ENCODE measurements at places on chromosomes 11 and 22. TPM values are rescaled to one million over a fixed set of nuclear protein-coding genes. Genes with fewer than 3 reads are reported as not detected.

DNA sequence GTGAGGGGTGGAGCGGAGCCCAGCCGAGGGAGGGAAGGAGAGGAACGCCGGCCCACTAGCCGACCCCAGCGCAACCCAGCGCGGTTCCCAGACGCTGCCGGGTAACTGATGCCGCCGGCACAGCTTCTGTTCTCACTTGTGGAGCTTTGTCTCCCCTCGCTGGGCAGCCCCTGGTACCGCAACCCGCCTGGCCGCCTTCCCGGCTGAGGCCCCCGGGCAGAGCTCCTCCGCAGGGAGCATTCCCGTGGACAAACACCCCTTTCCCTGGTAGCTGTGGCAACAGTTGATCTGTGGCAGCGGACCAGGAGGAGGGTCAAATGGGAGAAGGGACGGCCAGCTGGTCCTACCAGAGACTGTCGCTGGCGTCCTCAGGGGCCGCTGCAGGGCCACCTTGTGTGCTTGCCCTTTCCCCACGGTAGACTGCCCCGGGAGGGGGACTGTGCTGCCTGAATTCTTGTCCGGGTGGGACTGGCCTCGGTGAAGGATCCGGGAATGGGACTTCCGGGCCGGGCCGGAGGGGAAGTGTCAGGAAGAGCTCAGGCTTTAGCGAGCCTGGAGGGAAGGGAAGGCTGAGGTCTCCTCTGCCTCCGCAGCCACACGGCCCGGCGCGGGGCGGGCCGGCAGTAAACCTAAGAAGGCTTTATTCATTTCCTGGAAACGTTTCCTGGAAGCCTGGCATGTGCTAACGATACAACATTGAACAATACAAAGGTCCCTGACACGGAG is 468.0 kb downstream of the OPCML start:
- DNase-seq, result peak; percentile 21

GRCh38 chr11:8744423-8744822 is 61.8 kb downstream of the RPL27A start:
- no peak for DNase-seq

DNA sequence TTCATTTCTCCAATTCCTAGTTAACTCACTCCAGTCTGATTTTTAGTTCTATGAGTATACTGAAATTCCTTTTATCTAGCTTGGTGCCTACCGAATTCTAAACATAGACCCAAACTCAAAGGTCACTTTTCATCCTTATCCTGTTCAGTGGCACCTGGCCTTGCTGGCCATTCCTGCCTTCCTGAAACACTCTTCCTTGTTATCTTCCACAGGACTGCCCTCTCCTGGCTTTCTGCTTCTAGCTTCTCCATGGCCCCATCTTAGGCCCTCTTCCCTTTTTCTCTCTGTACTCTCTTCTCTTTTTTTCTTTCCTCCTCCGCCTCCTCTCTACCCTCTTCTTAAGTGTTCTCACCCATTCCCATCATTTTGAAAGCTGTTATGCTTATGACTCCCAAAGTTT is 87.3 kb downstream of the WNT11 start:
- DNase-seq, result no peak

DNA sequence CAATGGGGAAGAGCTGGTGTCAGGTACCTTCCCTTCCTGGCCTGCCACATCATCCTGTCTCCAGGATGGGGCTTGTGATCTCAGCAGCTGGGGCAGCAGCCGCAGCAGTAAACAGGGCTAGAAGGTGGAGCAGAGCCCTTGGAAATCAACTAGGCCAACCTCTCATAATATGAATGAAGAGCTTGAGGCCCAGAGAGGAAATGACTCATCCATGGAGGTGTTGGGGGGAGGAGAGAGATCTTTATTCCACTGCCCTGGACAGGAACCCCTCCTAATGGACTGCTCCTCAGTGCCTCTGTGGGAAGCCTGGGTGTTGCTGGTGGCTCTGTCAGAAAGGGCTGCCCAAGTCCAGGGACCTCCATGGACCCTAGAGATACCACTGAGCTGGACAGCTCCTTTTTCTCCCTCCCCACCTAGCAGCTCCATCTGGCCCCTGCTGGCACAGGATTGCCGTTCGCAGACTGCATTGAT is 111.8 kb downstream of the OSBP2 start:
- DNase-seq, result no peak

DNA sequence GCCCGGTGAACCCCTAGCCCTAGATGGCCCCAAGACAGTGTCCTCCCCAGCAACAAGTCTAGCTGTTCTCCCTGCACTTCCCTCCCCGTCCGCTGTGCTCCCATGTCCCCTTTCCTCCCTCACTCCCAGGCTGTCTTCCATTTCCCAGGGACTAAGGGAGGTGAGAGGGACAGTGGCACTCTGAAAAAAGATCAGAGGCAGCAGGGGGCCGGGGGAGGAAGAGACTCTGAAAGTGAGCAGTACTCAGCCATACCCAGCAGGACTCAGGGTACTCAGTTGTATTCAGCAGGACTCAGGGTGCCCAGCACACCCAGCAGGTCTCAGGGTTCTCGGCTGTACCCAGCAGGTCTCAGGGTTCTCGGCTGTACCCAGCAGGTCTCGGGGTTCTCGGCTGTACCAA is 48.4 kb upstream of the THY1 start:
- DNase-seq, result no peak

DNA sequence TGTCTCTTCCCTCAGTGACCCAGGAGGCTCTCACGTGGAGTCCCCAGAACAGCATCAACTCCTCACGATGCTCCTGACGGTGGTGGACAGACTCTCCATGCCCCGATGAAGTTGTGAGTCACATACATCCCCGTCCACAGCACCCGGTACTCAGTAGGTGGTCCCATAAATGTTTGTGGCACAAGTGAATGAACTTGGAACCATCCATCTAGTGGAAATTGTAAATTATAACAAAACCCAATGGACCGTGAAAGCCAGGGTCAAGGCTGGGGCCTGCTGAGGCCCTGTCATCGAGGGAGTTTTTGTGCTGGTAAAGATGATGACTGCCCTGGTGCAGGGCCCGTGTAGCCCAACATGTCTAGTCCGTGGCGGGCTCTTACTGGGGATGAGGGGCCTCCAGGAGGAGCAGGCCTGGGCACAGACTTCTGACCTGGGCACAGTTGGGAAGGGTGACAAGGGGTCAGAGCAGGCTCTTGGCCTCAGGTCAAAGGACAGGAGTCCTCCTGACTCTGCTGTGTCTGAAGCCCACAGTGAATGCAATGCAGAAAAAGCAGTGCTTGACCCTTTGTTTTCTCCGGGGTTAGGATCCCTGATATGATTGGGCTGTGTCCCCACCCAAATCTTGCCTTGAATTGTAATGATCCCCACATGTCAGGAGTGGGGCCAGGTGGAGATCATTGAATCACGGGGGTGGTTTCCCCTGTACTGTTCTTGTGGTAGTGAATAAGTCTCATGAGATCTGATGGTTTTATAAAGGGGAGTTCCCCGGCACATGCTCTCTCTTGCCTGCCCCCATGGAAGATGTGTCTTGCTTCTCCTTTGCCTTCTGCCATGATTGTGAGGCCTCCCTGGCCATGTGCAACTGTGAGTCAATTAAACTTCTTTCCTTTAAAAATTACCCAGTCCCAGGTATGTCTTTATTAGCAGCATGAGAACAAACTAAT is 20.0 kb upstream of the SMIM38 start:
- DNase-seq, result no peak

GRCh38 chr11:44559207-44559939 is 6.1 kb upstream of the CD82 start:
- no peak for DNase-seq

GRCh38 chr11:10350334-10350733 is 45.5 kb downstream of the ADM start:
- no peak for DNase-seq

GRCh38 chr11:78371221-78371891 is 46.3 kb downstream of the GAB2 start:
- DNase-seq, result no peak

DNA sequence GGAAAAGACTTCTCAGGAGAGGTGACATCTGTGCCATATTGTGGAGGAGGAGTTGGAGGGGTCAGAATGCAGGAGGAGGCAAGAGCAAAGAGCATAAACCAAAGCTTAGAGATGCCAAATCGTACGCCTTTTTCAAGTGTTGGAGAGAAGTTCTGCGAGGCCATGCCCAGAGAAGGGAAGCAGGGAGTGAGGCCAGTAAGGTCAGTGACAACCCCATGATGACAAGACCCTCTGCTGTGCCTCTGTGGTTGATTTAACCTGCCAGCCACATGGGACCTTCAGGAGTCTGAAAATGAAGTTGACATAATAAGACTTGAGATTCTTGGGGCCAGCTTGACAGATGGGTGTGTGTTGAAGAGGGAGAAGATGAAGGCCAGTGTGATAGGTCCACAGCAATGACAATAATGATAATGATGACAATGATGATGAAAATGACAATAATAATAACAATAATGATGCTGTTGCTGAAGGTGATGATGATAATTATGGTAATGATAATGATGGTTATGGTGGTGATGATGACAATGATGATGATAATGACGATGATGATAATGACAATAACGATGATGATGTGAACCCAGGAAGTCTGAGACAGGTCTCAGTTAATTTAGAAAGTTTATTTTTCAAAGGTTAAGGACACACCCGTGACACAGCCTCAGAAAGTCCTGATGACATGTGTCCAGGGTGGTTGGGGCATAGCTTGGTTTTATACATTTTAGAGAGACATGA is 152.6 kb upstream of the B3GAT1 start:
- peak; percentile 2 for DNase-seq

GRCh38 chr22:32617903-32618302 is 143.3 kb downstream of the FBXO7 start:
- DNase-seq, result no peak

DNA sequence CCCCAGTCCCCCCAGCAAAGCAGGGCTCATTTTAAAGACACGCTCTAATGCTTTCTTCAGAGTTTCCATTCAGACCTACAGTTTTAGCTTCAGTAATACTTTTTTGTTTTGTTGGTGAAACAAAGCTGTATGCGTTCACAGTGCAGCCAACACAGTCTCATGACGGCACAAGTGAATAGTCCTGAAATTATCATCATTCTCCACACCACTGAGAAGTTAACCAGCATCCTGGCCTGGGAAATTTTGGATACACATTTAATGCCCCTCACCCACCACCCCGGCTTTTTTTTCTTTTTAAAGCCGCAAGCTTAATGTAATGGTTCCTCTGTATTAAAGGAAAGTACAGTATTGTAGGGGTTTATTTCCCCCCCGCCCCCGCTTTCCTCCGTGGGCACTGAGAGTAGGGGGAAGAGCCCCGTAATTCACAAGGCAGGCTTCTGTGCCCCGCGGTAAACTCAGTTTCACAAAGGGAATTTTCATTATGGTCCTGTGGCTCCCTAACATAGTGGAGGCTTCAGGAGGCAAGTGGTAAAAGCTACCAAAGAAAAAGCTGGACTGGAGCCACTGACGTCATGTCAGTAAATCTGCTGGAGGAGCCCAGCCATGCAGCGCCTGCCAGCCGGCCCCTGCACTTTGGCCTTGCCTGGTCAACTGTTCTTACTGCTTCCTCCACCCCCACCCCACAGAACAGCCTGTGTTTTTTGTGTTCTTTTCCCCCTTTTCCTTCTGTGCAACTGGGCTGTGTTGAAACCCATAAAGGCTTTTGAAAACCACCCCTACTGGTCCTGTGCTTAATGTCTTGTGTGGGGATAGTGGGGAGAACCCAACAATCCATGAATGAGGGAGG is 18.2 kb downstream of the TEAD1 start:
- DNase-seq, result peak; percentile 93

DNA sequence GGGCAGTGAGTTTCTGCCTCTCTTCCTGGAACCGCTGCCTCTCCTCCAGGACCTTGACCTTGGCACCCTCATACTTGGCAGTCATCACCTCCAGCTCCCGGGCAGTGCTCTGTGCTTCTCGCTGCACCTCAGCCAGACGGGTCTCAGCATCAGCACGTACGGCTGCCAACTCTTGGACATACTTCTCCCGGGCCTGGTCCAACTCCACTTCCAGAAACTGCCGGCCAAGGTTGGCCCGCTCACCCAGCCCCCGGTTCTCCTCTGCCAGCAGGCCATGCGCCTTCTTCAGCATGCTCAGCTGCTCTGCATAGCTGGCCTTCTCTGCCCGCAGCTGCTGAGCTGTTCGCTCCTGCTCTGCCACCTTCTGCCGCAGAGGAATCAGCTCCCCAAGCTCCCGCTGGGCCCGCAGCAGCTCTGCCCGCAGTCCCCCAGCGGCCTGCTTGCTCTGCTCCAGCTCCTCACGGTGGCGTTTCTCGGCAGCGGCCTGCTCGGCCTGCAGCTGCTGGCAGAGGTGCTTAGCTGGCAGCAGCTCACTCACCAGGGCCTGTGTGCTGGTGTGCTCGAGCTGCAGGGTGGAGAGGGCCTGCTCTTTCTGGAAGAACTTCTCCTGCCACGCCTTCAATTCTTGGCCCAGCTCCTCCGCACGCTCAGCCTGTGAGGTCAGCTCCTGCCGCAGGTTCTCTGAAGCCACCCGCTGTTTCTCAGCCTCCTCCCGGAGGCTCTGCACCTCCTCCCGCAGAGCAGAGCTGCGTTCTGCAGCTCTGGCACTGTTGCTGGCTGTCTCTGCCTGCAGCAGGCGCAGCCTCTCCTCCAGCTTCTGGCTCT is 14.4 kb downstream of the IL18BP start:
- peak; percentile 79 for DNase-seq

DNA sequence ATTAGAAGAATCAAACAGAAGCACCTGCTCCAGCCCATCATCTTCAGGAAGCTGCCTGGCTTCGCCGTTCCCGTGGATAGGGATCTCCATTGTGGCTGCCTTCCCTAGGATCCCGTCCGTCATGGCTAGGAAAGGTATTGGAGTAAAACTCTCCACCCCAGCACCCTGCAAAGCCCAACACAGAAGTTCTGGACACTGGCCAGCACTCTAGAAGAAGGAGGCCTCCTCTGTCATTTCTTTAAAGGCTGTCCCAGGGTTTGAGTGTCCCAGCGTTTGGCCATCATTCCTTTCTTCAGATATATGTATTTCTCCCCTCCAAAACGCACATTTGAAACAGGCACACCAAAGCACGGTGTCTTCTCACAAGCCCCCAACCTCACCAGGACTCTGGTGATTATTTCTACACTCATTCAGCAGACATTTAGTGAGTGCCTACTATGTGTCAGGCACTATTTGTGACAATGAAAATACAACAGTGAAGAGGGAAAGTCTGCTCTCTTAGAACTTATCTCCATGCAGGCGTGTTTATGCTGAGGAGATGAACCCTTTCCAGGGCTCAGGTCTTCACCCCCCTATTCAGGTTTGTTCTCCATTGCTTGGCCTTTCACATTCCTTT is 724 bp downstream of the ARFIP2 start:
- DNase-seq, result no peak

- DNase-seq, result no peak
Measured at GRCh38 chr11:65210361-65210731, 28.6 kb downstream of the CAPN1 start.

DNA sequence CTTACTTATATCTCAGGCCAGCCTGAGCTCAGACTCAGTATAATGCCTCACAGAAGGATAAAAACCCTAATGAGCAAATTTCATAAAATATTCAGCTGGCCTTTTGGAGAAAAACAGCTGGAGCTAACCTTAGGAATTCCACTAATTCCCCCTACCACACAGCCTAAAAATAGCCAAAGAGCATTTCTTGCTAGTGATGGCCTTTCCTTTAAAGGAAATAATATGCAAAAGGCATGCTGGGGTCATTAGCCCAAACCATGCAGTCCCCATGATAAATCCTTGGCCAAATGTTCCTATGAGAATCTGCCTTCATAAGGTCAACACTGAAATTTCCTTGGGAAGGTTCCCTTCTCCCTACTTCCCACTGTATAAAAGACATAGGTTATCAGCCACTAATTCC is 38.2 kb downstream of the SYTL2 start:
- no peak for DNase-seq

GRCh38 chr11:13355191-13355590 is 77.6 kb downstream of the BMAL1 start:
- no peak for DNase-seq

The ARHGAP20 gene
- total RNA-seq, result 2.7 TPM

The DDX25 gene
- total RNA-seq, result 0.29 TPM

The ABTB2 gene
- total RNA-seq, result 9.8 TPM

The PGGHG gene
- total RNA-seq, result 42.8 TPM

The NAV2 gene
- 5.3 TPM for total RNA-seq

The LINC01488 gene
- not detected for total RNA-seq

The FKBP2 gene
- 120 TPM for total RNA-seq

All from mucosa of gallbladder (tissue), 1 donor.